ENCODE measurements at places on chromosomes 6 and 20.

GRCh38 chr6:99064834-99065233 lies 117.1 kb upstream of the FBXL4 start:
- no peak for DNase-seq

GRCh38 chr6:157514659-157515496 lies 133.9 kb downstream of the ZDHHC14 start:
- DNase-seq, result no peak

DNA sequence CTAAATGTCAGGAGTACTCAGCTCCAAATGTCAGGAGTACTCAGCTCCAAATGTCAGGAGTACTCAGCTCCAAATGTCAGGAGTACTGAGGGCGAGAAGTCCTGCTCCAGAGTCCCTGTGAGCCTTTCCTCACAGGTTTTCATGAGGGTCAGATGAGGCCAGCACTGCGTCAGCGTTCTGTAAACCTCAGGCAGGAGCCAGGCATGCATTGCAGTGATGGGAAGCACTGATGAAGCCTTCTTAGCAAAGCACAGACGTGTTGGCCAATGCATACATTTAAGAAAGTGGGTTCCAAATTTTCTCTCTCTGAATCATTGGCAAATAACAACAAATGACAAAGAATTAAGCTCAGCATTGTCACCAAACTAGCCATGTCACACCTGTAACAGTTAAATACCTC lies 254.9 kb downstream of the ZNF217 start:
- no peak for DNase-seq

GRCh38 chr6:118706702-118707101 lies 55.3 kb upstream of the CEP85L start:
- no peak for DNase-seq

- no peak for DNase-seq
Observed at GRCh38 chr6:76124018-76124417, 51.6 kb upstream of the IMPG1 start.

- DNase-seq, result no peak
Observed at GRCh38 chr20:62406635-62407176, 379 bp downstream of the CABLES2 start.

GRCh38 chr6:164534070-164534766 lies 775.2 kb downstream of the C6orf118 start:
- no peak for DNase-seq

GRCh38 chr6:143941852-143942627 lies 66.0 kb downstream of the PLAGL1 start:
- no peak for DNase-seq

GRCh38 chr6:70080443-70081070 lies 214.2 kb downstream of the COL19A1 start:
- DNase-seq, result no peak

DNA sequence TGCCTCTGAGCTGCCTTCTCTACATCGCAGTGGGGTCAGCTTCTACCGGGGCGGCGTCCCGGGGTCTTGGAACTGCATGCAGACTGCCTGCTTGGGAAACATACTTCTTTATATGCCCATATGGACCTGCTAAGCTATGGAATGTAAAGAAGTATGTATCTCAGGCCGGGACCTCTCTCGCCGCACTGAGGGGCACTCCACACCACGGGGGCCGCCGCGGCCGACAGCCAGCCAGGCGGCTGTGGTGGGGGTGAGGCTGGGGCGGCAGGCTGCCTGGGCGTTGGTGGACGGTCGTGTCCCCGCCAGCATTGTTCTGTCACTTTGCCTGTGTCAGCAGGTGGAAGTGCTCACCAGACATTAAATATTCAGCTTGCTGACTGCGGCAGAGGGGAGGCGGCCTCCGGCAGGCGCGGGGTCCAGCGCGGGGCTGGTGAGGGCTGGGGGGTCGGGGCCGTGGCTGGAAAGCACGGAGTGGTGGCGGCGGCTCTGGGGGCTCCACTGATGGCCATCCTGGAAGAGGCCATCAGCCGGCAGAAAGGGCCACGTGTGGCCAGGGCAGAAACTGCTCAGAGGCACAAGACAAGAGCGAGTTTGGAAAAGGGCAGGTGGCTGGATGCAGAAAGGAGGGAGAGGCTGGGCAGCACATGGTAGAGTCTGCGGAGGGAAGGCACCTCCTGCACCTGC lies 78.6 kb upstream of the GATA5 start:
- no peak for DNase-seq

DNA sequence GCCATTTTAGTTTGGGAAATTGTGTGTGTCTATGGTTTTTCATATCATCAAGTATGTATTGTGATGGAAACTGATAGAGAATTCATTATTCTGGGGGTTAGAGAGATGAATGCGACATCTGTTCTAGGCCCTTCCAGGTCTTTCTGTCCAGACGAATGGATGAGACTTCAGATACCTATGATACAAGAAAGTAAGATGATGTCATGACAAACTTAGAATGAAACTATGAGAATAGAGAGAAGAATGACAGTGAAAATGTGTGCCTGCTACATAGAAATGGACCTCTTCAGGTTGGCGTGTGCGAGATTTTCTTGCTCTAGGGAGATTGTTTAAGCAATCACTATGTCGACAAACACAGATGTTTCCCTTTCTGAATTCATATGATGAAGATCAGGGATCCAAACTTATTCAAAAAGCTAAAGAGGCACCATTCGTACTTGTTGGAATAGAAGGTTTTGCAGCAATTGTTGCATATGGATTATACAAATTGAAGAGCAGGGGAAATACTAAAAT lies 76.1 kb downstream of the SCAND1 start:
- DNase-seq, result no peak

GRCh38 chr6:25942561-25943147 lies 12.2 kb upstream of the SLC17A2 start:
- DNase-seq, result peak; percentile 2
